ENCODE measurements at places on chromosomes 7 and 10. TPM values are rescaled to one million over a fixed set of nuclear protein-coding genes. Genes with fewer than 3 reads are reported as not detected.

GRCh38 chr7:129841465-129841864 lies 111.3 kb downstream of the UBE2H start:
- no peak for DNase-seq

The NUTM2E gene
- 0.22 TPM for polyA plus RNA-seq

DNA sequence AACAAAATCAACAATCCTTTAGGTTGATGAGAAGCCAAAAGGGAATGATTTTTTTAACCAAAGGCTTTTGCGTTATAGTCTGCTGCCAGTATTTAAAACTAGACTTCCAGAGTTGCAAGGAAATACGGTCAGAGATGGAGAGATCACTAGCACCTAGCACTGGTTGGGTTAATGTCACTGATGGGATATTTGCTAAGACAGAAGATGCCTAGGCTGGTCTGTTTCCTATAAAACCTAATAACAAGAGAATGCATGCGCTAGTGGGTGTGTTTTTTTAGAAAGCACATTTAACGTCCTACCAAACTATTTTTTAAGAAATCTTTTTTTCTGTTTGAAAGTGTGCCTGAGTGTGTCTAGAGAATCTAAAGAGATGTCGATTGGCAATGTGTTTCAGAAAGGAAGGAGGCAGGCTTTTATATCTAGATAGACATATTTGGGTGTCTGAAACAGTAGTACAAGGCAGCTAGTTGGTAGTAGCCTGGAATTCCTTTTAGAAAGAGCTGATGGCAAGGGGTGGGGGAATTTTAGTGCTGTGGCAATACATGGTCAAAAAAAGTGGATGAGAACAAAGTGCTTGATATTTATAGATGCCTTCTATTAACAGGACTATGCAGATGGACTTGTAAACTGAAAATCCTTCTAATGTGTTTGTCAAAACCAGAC lies 863 bp downstream of the CALD1 start:
- no peak for DNase-seq

The PITX3 gene
- not detected for polyA plus RNA-seq

DNA sequence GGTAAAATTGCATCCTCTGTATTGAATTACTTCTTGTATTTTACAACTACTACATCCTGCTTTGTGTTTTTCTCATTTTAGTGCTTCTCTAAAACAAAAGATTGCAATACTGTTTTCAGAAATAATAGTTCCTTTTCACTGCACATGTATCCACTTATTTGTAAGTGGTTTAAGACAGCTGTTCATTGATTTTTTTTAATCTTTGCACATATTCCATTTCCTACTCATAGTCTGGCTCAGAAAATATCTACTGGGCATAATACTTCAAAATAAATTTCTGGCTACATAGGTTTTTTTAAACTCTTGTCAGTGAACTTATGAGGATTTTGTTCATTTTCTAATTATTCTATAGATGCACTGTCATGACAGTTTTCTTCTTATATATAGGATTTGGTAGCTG lies 54.8 kb downstream of the SND1 start:
- no peak for DNase-seq

DNA sequence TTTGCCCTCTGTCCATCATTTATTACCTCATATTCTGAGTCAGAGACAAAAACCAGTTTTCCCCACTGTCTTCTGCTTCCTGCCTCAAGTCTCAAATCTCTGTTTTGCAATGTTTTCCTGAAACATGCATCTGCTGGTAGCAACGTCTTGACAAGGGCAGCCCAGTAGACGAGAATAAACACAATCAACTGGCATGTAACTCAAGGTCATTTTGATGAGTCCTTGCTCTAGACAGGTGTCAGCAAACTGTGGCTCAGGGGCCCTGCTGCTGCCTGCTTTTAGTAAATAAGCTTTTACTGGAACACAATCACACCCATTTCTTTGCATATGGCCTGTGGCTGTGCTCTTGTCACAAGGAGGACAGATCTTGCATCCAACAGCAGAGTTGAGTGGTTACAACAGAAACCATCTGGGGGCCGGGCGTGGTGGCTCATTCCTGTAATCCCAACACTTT lies 59.8 kb downstream of the ITIH5 start:
- no peak for DNase-seq

- DNase-seq = no peak
Observed at GRCh38 chr10:70602665-70603448, at the start of gene PRF1. PRF1 (minus strand) TSS chr10:70602741; CDS start chr10:70600902, 1,839 bp downstream.

- no peak for DNase-seq
Observed at GRCh38 chr10:70472799-70473454, 5.6 kb upstream of the PALD1 start.

DNA sequence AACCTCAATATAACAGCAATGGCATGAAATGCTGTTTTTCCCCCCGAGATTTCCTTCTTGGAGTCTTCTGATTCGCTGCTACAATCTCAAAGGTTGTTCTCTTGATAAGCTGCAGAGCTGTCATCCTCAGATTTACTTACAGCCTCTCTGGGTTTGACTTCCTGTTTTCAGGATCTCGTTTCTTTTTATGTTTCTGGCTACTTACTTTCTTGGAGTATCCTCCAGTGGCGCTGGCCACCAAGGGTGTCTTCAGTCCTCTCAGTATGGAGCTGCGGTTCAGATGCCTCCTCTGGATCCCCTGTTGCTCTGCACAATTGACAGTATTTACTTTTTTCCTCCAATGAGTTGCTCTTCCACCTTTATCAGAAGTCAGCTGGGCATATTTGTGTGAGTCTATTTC lies 152.0 kb upstream of the TMEM72 start:
- no peak for DNase-seq

GRCh38 chr7:107551936-107552335 lies 11.8 kb downstream of the COG5 start:
- no peak for DNase-seq

The BTAF1 gene
- polyA plus RNA-seq = 25.7 TPM

GRCh38 chr7:94513565-94513860 lies 3.9 kb downstream of the CASD1 start:
- no peak for DNase-seq

The TMEM176B gene
- not detected for polyA plus RNA-seq

The IFIT1B gene
- not detected for polyA plus RNA-seq

GRCh38 chr7:132090444-132090843 lies 485.8 kb downstream of the PLXNA4 start:
- no peak for DNase-seq

DNA sequence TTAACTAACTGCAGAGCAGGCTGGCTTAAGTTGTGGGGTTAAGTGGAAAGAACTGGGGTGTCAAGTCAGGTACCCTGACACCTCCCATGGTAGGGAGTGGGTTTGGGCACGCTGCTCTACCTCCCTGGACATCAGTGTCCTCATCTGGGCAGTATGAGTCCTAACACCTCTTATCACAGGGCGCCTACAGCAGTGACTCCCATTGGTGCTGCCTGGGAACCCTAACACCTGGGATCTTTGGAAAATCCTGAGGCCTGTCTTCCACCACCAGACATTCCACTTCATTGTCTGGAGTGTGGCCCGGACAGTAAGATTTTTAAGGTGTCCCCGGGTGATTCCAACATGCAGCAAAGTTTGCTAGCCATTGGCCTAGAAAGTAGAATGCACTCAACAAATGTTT lies 239.1 kb downstream of the SKAP2 start:
- DNase-seq = no peak

- peak; percentile 84 for DNase-seq
Observed at GRCh38 chr7:6443372-6443941, 4.3 kb downstream of the DAGLB start.

DNA sequence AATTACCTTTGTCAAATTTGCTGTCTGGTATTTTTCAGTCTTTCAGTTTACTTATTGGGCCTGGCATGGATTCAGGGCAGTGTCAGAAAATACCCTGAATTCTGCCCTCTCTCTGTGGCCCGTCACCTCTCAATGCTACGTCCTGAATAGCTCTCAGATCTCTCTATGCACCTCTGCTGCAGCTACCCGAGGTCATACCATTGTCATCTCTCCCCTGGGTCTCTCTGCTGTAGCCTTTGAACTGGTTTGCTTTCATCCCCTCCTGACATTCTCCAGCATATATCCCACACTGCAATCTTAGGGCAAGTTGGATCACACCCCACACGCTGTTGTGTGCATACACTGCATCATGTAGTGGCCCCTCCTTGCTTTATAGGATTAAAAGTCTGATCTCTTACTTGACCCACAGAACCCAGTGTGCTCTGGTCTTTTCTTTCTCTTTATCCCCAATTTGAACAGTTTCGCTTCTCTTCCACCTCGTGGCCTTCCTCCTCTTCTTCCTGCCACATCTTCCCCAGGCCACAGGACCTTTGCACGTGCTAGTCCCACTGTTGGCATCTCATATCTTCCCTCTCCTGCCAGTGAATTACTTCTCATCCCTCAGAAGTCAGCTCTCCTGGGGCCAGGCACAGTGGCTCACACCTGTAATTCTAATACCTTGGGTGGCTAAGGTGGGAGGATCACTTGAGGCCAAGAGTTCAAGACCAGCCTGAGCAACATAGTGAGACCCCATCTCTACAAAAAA lies 372.9 kb downstream of the GALNT17 start:
- no peak for DNase-seq

The TSPAN33 gene
- polyA plus RNA-seq = 0.22 TPM

The PTPRE gene
- polyA plus RNA-seq = 0.12 TPM

DNA sequence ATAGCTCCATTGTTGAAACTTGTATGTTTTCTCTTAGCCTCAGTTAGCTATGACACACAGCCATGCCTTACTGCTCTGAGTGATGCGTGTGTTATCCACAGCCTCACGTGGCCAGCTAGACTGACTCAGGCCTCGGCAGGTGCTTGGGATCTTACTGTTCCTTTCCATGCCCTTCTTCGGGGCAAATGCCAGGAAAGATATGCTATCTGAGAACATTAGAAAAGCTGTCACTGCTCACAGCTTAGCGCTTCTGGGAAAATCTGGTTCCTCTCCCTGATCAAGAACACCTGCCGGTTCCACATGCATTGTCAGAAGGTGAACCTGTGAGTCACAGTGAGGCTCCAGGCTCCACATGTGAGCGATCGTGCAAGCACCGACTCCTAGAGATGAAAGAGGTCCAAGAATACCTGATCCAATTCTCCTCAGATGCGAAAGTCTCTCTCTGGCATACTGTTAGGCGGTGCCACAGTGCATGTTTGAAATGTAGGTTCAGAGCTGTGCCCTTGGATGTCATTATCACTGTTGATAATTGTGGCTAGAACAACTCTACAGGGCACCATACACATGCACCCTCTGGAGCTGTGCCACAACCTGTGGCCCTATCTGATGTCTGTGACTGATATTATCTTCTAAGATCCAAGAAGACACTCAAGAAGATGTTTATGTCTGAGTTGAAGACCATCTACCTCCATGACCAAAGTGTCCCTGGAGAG lies 247.8 kb upstream of the IGFBP3 start:
- no peak for DNase-seq

GRCh38 chr10:123583639-123584418 lies 82.3 kb upstream of the GPR26 start:
- peak; percentile 41 for DNase-seq

GRCh38 chr10:15684768-15685167 lies 35.0 kb downstream of the ITGA8 start:
- DNase-seq = no peak

DNA sequence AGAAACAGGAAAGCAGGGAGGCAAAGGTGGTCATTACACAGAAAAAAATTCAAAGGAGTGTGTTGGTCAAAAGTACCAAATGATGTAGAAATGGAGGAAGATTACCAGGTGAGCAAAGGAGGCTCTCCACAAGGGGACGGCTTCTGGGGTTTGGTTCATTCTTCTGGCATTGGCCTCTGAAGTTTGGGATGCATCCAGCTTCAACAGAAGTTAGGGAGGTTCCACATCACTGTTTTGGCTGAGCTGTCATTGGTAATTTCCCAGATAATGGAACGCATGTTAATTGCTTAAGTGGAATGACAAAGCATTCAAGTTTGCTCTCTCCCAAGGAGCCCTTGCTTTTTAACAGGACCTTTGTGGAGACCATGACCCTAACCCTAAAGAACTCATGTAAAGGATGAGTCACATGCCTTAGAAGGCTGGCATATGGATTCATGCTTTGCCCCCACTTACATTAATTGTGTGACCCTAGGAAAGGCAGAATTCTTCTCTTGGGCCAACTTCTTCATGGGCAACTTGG lies 398.6 kb downstream of the GPAM start:
- no peak for DNase-seq

- no peak for DNase-seq
Observed at GRCh38 chr7:158431055-158431940, 156.3 kb downstream of the PTPRN2 start.

The SPDYE1 gene
- polyA plus RNA-seq = not detected

- no peak for DNase-seq
Observed at GRCh38 chr10:114095559-114096337, 52.1 kb downstream of the ADRB1 start.

GRCh38 chr7:106534271-106534846 lies 126.6 kb downstream of the CCDC71L start:
- no peak for DNase-seq

- no peak for DNase-seq
Observed at GRCh38 chr7:27345164-27345887, 102.7 kb downstream of the EVX1 start.

DNA sequence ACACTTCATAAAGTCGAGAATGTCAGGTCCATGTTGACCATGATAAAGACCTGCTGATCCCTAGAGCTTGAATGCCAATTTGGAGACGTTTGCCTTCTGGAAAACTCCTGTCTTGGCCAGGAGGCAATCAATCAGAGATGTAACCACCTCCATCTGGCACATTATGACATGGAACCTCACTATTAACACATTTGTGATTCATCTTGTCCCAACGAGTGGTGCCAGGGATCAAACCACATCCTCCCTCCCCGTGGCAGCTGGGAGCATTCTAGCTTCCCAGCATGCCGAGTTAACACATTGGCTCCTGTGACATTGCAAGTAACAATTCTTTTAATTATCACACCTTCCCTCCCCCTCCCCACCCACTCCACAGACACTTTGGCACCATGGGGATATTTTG lies 84.0 kb upstream of the PPP1R17 start:
- no peak for DNase-seq

The DKK1 gene
- polyA plus RNA-seq = 575 TPM

The ATOH7 gene
- 0.05 TPM for polyA plus RNA-seq

DNA sequence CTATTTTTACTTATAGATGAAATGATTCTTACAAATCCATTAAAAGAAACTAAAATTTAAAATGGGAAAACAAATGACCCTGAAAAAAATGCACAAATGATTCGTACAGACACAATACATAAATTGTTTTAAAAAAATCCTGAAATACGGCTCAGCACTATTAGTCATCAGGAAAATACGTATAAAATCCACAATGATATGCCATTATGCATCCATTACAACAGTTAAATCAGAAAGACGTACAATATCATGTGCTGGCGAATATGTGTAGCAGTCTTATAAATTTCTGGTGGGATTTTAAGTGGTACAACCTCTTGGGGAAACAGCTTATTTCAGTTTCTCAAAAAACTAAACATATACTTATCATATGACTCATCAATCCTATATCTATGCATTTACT lies 600.1 kb upstream of the STEAP1 start:
- DNase-seq = no peak

DNA sequence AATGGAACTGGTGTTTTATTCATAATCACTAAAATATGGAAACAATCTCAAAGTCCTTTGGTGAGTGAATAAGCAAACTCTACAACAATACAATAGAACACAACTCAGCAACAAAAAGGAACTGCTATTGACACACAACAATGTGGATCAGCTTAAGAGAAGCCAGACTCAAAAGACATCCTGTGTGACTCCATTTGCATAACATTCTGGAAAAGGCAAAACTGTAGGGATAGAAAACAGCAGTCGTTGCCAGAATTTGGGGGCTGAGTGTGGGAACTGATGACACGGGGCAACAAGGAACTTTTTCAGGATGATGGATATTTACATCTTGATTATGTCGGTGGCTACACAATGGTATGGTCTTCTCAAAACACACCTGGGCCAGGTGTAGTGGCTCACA lies 32.4 kb upstream of the SVIL start:
- no peak for DNase-seq

GRCh38 chr7:104299777-104300176 lies 28.6 kb upstream of the LHFPL3 start:
- DNase-seq = no peak

The ITPRID1 gene
- not detected for polyA plus RNA-seq

The OPALIN gene
- polyA plus RNA-seq = not detected

The AMPH gene
- polyA plus RNA-seq = 1.6 TPM

Measured in BJ (cell line).